ENCODE measurements at places on chromosomes 6 and 20. TPM values are rescaled to one million over a fixed set of nuclear protein-coding genes. Genes with fewer than 3 reads are reported as not detected.

C6orf15 gene
- total RNA-seq: not detected

TRAPPC3L gene
- 0.29 TPM for total RNA-seq

- H3K27ac ChIP-seq: no peak overlapping the region
- peak; percentile 32 for DNase-seq
Measured at GRCh38 chr20:57483287-57484050, 41.5 kb downstream of the CTCFL start.

DNA sequence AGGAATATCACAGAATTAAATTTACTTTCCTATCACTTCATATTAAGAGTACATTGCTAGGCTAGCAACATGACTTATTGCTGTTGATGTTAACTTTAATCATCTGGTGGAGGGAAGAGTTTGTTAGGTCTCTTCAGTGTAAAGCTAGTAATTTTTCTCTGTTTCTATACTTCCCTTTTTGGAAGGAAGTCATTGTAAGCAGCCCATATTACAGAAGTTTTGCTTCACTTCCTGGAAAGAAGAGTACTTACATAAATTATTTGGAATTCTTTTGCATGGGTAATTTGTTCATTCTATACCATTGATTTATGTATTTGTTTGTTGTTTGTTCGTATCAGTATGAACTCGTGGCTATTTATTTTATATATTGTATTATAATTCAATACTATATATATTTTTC lies 405.2 kb downstream of the RFPL4B start:
- H3K4me1 ChIP-seq: peaks cover 2% of the 10 kb centered on the region
- H3K27me3 ChIP-seq: no peaks in the 10 kb centered on the region

GRCh38 chr6:39128832-39129231 lies 13.8 kb upstream of the SAYSD1 start:
- peaks cover 2% of the 10 kb centered on the region for H3K4me1 ChIP-seq
- H3K27ac ChIP-seq: no peak overlapping the region
- H3K36me3 ChIP-seq: no peaks in the 10 kb centered on the region
- no peak for DNase-seq

- no peak overlapping the region for H3K4me3 ChIP-seq
- DNase-seq: peak; percentile 45
- H3K36me3 ChIP-seq: no peaks in the 10 kb centered on the region
- no peaks in the 10 kb centered on the region for H3K27me3 ChIP-seq
- H3K4me1 ChIP-seq: peaks cover 54% of the 10 kb centered on the region
Measured at GRCh38 chr20:41004531-41005360, 23.9 kb upstream of the TOP1 start.

- H3K27ac ChIP-seq: no peak overlapping the region
- peak overlapping the region; percentile 62 for H3K4me3 ChIP-seq
- H3K4me1 ChIP-seq: peaks cover 7% of the 10 kb centered on the region
- DNase-seq: no peak
Measured at GRCh38 chr6:15690510-15690909, 27.7 kb upstream of the DTNBP1 start.

GRCh38 chr6:107235511-107235910 lies 120.2 kb upstream of the BEND3 start:
- no peak overlapping the region for H3K4me3 ChIP-seq
- no peak for DNase-seq
- H3K36me3 ChIP-seq: no peaks in the 10 kb centered on the region
- no peak overlapping the region for H3K27ac ChIP-seq
- peaks cover 8% of the 10 kb centered on the region for H3K4me1 ChIP-seq
- no peaks in the 10 kb centered on the region for H3K27me3 ChIP-seq

- no peak overlapping the region for H3K4me3 ChIP-seq
- H3K27ac ChIP-seq: no peak overlapping the region
- no peaks in the 10 kb centered on the region for H3K36me3 ChIP-seq
- no peaks in the 10 kb centered on the region for H3K27me3 ChIP-seq
Measured at GRCh38 chr6:5457983-5458683, 196.8 kb downstream of the FARS2 start.

- no peaks in the 10 kb centered on the region for H3K4me1 ChIP-seq
- H3K27ac ChIP-seq: no peak overlapping the region
- H3K27me3 ChIP-seq: no peaks in the 10 kb centered on the region
- DNase-seq: no peak
Measured at GRCh38 chr6:120363429-120363828, 970.9 kb downstream of the TBC1D32 start.

DNA sequence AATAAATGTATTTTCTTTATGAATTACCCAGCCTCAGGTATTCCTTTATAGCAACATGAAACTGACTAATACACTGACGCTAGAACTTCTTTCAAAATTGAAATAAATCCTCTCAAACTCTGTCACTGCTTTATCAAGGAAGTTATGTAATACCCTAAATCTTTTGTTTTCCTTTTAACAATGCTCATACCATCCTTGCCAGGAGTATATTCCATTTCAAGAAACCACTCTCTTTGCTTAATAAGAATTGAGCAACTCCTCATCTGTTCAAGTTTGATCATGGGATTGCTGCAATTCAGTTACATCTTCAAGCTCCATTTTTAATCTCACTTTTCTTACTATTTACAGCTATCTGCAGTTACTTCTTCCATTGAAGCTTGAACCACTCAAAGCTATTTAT lies 707.6 kb upstream of the MARCKS start:
- no peaks in the 10 kb centered on the region for H3K36me3 ChIP-seq
- peak overlapping the region; percentile 59 for H3K27ac ChIP-seq
- peaks cover 30% of the 10 kb centered on the region for H3K4me1 ChIP-seq
- H3K27me3 ChIP-seq: no peaks in the 10 kb centered on the region
- no peak for DNase-seq

GRCh38 chr20:18995455-18995854 lies 181.9 kb downstream of the SCP2D1 start:
- no peaks in the 10 kb centered on the region for H3K27me3 ChIP-seq
- no peaks in the 10 kb centered on the region for H3K36me3 ChIP-seq
- no peak for DNase-seq
- H3K4me3 ChIP-seq: no peak overlapping the region
- H3K4me1 ChIP-seq: no peaks in the 10 kb centered on the region
- H3K27ac ChIP-seq: no peak overlapping the region

PRL gene
- total RNA-seq: not detected

HEY2 gene
- total RNA-seq: 2.2 TPM

DNA sequence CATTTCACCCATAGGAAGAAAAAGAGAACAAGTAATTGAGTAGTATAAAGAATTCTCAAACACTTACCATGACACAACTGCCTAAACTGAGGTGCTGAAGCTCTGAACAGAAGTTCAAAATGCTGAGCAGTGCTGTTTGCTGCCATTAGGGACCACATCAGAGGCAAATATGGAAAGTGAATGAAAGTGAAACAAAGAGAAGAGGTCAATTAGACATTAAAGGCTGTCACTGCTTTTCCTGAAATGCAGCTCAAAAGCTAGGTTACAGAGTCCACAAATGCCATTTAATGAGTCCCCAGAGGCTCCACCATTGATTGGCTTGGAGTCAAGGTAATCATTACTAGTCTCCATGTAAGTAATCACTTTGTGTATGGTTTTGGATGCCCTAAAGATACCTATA lies 46.1 kb downstream of the POU3F2 start:
- H3K4me3 ChIP-seq: no peak overlapping the region
- no peaks in the 10 kb centered on the region for H3K4me1 ChIP-seq
- no peak overlapping the region for H3K27ac ChIP-seq
- no peaks in the 10 kb centered on the region for H3K27me3 ChIP-seq

OR2J3 gene
- not detected for total RNA-seq

- no peak overlapping the region for H3K27ac ChIP-seq
- peaks cover 78% of the 10 kb centered on the region for H3K27me3 ChIP-seq
- H3K4me1 ChIP-seq: no peaks in the 10 kb centered on the region
- DNase-seq: peak; percentile 90
- H3K4me3 ChIP-seq: no peak overlapping the region
- H3K36me3 ChIP-seq: no peaks in the 10 kb centered on the region
Measured at GRCh38 chr6:41636833-41637193, 1.5 kb upstream of the MDFI start.

- peaks cover 30% of the 10 kb centered on the region for H3K4me1 ChIP-seq
- peak; percentile 42 for DNase-seq
- no peaks in the 10 kb centered on the region for H3K27me3 ChIP-seq
- peak overlapping the region; percentile 95 for H3K4me3 ChIP-seq
Measured at GRCh38 chr6:36593569-36594028, 563 bp upstream of the SRSF3 start.

DNA sequence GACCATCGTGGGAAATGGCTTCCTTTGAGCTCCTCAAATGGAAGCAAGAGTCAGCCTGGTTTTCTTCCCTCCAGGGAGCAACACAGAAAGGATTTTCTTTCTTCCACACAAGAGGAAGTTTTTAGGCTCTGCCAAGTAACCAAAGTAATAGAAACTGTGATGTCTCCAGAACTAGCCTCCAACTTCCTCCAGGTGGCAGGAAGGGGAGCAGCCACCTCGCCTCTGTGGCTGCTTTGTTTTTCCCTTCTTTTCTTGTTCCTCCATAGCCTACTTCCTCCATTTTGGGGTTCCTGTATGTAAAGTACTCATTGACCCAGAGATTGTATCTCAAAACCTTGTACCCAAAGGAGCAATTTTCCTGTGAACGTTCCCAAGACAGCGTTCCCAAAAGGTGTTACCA lies 32.7 kb upstream of the CCR6 start:
- no peaks in the 10 kb centered on the region for H3K4me1 ChIP-seq
- no peak overlapping the region for H3K4me3 ChIP-seq
- DNase-seq: no peak
- H3K36me3 ChIP-seq: no peaks in the 10 kb centered on the region

GRCh38 chr20:10793766-10794165 lies 120.0 kb upstream of the JAG1 start:
- DNase-seq: peak; percentile 41
- H3K4me1 ChIP-seq: no peaks in the 10 kb centered on the region
- no peaks in the 10 kb centered on the region for H3K36me3 ChIP-seq

DNA sequence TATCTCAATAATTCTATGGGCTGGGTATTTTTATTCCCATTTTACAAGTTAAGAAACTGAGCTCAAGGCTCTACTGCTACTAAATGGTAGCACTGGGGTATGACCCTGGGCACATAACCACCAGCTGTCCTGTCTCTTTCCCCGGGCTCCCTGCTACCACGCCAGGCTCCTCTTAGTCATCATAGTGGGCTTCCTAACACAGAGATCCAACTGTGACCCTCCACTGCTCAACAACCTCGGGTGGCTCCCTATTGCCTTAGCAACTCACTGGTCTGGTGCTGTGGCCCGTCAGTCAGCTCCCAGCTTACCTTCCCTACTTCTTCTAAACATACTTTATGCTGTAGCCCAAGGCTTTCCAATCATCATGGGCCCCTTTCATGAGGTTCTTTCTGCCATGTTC lies 4.5 kb downstream of the KIAA1755 start:
- no peak overlapping the region for H3K4me3 ChIP-seq
- no peak for DNase-seq
- H3K27ac ChIP-seq: peak overlapping the region; percentile 51
- H3K36me3 ChIP-seq: peaks cover 3% of the 10 kb centered on the region
- H3K4me1 ChIP-seq: peaks cover 50% of the 10 kb centered on the region
- no peaks in the 10 kb centered on the region for H3K27me3 ChIP-seq

DNA sequence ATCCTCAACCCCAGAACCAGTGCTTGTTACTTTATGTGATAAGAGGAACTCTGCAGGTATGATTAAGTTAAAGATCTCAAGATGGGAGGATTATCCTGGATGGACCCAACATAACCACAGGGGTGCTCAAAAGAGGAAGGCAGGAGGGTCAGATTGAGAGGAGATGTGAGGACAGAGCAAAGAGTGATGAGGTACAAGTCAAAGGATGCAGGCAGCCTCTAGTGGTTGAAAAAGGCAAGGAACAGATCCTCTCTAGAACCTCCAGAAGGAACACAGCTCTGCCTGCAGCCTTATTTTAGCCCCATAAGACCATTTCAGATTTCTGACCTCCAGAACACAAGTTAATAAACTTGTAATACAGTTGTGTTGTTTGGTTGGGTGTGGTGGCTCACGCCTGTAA lies 41.2 kb downstream of the PDSS2 start:
- no peak overlapping the region for H3K4me3 ChIP-seq
- no peaks in the 10 kb centered on the region for H3K36me3 ChIP-seq
- no peaks in the 10 kb centered on the region for H3K27me3 ChIP-seq
- no peaks in the 10 kb centered on the region for H3K4me1 ChIP-seq

DNA sequence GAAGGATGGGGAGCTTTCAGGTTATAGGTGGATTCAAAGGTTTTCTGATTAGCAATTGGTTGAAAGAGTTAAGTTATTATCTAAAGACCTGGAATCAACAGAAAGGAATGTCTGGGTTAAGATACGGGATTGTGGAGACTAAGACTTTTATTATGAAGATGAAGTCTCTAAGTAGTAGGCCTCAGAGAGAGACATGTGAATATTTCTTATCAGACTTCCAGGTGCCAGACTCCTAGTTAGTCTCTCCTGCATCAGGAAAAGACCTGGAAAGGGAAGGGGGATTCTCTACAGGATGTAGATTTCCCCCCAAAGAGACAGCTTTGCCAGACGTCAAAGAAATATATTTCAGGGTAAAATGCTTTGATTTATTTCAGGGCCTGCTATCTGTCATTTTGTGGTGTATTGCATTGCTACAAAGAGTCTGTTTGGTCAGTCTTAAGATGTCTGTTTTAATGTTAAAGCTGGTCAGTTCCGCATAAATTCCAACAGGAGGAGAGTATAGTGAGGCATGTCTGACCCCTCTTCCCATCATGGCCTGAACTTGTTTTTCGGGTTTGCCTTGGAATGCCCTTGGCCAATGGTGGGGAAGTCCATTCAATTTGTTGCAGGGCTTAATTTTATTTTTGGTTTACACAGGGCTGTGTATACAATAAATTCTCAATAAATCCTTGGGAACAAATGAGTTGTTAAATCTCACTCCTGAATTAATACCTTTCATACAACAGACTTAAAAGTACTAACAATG lies 103.4 kb upstream of the RALGAPA2 start:
- no peak overlapping the region for H3K27ac ChIP-seq
- no peaks in the 10 kb centered on the region for H3K36me3 ChIP-seq
- no peak for DNase-seq

DNA sequence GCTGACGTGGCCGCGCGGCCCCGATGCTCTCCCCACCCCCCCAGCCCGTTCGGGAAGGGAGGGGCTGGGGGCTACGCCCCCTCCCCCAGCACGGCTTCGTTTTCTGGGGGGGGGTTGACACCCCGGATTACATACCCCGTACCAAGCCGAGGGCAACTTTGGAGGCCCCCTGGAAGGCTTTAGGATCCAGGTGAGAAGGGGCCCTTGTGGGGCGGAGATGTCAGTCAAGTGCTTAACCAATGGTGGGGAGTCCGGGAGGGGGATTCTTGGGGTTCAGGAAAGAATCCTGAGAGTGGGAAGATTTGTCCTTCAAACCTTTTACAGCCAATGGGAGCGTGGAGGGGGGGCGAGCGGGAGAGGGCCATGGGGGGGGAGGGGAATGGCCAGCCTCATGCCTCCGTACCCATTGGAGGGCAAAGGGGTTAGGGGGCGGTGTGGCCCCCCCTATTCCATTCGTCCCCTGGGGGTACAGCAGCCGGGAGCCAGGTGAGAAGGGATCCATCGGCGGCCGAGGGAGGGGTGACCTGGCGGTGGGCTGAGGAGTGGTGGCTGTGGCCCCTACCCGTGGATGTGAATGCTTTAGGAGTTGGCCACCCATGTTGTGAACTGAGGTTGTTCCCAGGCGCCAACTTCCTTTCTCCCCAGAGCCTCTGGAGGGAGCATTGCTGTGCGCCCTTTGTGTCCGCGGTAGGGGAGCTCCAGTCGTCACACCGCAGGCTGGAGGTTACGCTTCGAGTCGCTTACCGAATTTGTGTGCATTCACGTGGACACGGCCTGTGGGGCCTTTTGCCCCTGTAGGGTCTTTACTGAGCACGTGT lies 682 bp downstream of the BRD2 start:
- DNase-seq: peak; percentile 94
- H3K4me3 ChIP-seq: peak overlapping the region; percentile 95
- peaks cover 29% of the 10 kb centered on the region for H3K4me1 ChIP-seq
- peaks cover 19% of the 10 kb centered on the region for H3K36me3 ChIP-seq
- peak overlapping the region; percentile 100 for H3K27ac ChIP-seq

COL9A3 gene
- total RNA-seq: not detected

GRCh38 chr6:132730560-132730959 lies 16.7 kb upstream of the VNN1 start:
- H3K27me3 ChIP-seq: peaks cover 18% of the 10 kb centered on the region
- H3K4me1 ChIP-seq: no peaks in the 10 kb centered on the region
- peak; percentile 50 for DNase-seq
- H3K36me3 ChIP-seq: no peaks in the 10 kb centered on the region
- no peak overlapping the region for H3K27ac ChIP-seq
